ENCODE measurements at places on chromosomes 12 and 14.
A peak's percentile ranks its signal among the peaks of the same experiment; 100 is the strongest.

GRCh38 chr14:56170028-56170427, 51.8 kb downstream of the PELI2 start:
- no peak for DNase-seq

- DNase-seq = no peak
Measured at GRCh38 chr14:56555921-56556570, 23.6 kb upstream of the TMEM260 start.

- DNase-seq = no peak
Measured at GRCh38 chr12:77796775-77797174, 33.9 kb upstream of the NAV3 start.

- DNase-seq = peak; percentile 29
Measured at GRCh38 chr14:93033983-93034670, 81.6 kb downstream of the ITPK1 start.

DNA sequence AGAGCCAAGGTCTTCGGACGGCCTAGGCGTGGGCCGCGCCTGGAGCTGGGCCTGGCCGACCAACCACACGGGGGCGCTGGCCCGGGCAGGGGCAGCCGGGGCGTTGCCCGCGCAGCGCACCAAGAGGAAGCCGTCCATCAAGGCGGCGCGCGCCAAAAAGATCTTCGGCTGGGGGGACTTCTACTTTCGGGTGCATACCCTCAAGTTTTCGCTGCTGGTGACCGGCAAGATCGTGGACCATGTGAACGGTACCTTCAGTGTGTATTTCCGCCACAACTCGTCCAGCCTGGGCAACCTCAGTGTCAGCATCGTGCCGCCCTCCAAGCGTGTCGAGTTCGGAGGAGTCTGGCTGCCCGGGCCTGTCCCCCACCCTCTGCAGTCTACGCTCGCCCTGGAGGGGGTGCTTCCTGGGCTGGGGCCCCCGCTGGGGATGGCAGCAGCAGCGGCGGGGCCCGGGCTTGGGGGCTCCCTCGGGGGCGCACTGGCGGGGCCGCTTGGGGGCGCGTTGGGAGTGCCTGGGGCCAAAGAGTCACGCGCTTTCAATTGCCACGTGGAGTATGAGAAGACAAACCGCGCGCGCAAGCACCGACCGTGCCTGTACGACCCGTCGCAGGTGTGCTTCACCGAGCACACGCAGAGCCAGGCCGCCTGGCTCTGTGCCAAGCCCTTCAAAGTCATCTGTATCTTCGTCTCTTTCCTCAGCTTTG, 4.4 kb upstream of the SHMT2 start:
- DNase-seq = no peak

- no peak for DNase-seq
Measured at GRCh38 chr12:42615006-42615405, 25.5 kb upstream of the PRICKLE1 start.

- no peak for DNase-seq
Measured at GRCh38 chr14:74843653-74844052, 32.3 kb downstream of the PROX2 start.

- no peak for DNase-seq
Measured at GRCh38 chr12:24044941-24045703, 95.7 kb upstream of the SOX5 start.

DNA sequence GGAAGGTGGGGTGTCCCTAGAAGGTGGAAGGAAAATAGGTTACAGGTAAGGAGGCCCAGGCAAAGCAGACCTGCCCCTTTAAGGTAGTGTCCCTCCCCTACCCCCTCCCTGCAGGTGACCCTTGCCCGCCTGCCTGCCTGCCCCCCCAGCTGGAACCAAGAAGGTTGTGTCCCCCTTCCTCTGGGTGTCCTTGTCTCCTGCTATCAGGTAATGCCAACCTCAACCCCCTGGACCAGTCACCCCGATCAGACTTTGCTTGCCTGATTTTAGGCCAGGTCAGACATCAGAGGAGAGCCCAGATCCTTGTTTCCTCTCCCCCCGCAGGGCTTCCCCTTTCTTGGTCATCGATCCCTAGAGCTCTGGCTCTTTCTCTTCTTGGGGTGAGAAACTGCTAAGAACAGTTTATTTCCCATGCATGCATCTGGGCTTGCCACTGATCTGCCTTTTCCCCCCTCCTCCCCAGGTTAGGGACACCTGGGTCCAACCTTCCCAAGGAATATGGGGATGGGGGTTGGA, at the start of gene SLC39A5:
Gene SLC39A5, plus strand, starts transcription at position 136 of the 516 bp plus-strand sequence. CDS start 1,224 bp downstream, outside the sequence.
- DNase-seq = no peak

- no peak for DNase-seq
Measured at GRCh38 chr12:54140588-54141388, 48.0 kb downstream of the SMUG1 start.

DNA sequence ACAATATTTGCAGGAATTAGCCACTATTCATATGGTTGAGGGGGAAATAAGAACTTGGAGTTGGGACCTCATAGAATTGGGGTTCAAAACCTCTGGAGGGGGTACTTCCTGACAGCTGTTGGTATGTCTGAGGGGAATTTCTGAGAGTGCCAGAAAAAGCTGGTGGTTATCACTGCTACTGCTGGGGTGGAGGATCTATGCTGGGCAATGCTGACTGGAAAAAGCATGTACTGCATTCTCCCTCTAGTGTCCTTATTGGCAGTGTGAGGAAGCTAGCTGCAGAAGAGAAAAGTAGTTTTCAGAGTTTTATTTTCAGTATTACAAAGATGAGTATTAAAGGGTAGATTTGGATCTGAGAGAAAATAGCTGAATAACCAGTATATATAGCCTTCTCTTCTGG, 88.8 kb downstream of the FUT8 start:
- DNase-seq = no peak

DNA sequence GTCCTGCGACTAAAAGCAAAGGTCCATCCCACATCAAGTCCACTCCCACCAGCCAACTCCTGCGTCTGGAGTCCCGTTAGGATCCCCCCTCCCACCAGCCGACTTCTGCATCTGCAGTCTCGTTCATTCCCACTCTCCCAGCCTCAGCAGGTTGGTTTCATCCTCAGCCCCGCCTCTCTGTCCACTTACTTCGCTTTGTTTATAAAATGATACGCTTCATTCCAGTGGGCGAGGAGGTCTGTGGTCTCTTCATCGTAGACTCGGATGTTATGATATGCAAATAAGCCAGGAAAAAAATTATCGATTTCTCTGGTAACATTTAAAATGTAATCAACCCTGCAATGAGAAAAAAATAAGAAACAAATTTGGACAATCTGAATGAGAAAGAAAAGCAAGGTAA, 56.8 kb downstream of the SSH1 start:
- DNase-seq = no peak

DNA sequence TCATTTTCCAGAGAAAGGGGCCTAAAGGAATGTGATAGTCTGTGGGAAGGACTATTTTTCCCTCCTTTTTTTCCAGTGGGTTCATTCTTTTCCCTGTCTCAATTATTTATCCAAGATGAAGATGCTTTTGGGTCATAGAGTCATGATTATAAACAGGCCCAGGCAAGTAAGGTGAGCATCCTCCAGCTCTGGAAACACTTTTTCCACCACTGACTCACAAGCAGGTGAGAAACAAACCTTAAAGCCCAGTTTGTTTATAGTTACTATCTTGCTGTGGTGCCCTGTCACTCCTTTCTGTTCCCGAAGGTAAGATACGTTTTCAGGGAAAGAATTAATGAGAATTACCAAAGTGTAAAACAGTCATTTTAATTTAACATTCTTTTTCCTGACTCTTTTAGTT, 107.7 kb upstream of the IFNG-AS1 start:
- no peak for DNase-seq

DNA sequence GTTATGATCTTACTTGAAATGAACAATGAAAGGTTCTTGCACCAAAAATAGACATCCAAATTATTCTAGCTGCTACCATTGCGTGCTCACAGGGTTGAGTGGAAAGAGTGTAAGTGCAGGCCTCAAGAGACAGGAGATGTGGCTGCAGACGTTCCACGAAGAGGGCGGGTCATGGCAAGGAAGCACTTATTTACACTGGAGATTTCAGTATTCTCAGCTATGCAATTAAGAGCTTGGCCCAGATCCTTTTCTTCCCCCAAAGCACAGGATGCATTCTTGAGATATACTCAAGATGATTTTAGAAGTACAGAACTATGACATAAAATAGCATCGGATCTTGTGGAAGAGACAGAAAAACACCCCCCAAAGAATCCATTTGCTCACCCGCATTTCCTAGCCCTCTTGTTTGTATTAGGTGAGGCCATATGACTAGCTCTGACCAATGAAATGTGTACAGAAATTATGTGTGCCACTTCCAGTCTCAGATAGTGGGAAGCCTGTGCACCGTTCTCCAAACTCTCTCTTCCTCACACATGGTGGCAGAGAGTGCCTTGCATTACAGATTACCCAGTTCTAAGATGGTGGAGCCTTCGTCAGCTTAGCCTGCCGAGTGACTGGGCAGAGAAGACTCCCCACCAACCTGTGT, 261.4 kb downstream of the TTC8 start:
- DNase-seq = no peak

DNA sequence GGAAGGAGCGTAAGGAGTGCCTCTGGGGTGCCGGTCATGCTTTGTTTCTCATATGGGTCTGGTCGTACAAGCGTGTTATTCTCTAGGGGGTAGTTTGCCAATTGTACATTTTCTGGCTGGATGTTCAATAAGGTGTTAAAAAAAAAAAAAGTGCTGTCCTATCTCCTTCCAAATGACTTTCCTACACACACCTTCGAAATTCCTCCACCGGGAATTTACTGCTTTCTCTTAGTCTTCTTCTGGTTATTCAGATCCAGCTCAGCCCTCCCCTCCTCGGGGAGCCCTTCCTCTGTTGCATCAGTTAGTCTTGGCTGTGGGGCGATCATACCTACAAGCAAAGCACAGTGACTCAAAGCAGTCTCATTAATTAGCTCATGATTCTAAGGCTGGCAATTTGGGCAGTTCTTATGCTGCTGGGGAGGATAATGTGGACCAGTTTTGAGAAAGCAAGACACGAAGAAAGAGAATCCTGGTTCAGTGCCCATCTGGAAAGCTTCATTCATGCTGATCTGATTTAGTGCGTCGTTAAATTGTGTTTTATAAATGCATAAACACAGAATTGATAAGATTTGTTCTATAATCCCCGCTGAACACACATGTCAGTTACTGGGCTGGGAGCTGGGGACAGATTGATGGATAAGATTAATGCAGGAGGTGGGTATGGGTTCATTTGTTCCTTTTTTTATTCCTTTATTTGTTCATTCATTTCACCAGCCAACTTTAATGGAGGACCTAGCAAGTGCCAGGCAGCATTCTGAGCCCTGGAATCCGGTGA, 9.2 kb upstream of the CLMN start:
- no peak for DNase-seq

DNA sequence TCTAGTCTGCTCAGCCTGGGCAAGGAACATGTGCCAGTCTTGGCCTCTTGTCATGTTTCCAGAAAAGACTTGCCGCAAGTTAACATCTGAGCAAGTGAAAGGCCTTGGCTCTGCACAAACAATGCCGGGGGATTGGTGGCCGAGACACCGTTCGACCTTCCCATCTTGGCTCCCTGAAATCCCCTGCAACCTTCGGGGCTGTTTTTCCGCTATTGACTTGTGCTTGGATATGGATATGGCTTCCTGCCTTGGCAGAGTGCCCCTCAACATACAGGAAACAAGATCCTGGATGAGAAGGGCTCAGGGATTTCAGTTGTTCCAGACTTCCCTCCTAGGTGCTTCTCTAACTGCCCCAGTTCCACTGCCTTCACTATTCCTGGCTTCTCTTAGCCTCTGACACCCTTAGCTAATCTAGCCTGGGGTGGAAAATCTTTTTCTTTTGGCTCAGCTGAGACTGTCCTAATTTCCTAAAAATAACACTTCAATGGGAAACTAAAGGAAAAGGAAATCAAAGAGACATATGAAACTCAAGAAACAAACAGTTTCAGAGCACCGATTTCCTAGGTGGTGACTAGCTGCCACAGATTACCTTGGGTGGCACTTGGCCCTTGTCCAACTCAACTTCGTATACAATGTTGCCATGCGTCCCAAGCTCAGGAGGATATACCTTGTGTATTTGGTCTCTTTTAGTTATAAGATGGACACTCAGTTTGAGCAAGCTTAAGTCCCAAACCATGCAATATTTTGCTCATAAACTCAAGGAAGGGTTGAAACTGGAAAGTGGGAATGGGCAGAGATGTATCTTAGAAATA, 33.9 kb downstream of the RDH12 start:
- DNase-seq = no peak

- no peak for DNase-seq
Measured at GRCh38 chr14:101903111-101903561, 61.2 kb upstream of the DYNC1H1 start.

DNA sequence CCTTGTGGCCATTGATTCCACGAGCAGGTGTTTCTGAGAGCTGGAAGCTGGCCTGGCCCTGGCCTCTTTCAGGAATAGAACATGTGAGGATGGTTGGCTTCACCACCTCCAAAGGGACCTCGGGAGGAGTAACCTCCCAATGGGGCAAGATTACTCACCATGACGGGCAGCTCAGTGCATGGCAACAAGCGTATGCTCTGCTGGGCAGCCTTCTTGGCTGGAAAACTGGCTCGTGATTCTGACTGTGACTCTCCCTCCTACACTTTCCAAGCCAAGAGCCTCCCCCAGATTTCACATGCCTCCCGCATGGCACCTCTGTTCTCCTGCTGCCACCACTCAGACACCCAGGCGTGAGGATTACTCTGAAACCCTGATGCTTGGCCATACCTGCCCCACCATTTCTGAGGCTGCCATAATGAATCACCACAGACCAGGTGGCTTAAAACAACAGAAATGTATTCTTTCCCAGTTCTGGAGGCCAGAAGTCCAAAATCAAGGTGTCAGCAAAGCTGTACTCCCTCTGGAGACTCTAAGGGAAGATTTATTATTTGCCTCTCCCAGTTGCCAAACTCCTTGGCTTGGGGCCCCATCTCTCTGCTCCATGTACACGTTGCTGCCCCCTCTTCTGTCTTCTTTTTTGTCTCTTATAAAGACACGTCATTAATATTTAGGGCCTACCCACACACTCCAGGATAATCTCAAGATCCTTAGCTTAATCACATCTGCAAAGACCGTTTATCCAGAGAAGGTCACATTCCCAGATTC, 215.9 kb downstream of the CHST11 start:
- DNase-seq = no peak

- DNase-seq = no peak
Measured at GRCh38 chr12:24111616-24112015, 162.1 kb upstream of the SOX5 start.

- no peak for DNase-seq
Measured at GRCh38 chr14:99270458-99271220, 1.4 kb downstream of the BCL11B start.

- no peak for DNase-seq
Measured at GRCh38 chr14:78119440-78119839, 50.7 kb upstream of the NRXN3 start.

DNA sequence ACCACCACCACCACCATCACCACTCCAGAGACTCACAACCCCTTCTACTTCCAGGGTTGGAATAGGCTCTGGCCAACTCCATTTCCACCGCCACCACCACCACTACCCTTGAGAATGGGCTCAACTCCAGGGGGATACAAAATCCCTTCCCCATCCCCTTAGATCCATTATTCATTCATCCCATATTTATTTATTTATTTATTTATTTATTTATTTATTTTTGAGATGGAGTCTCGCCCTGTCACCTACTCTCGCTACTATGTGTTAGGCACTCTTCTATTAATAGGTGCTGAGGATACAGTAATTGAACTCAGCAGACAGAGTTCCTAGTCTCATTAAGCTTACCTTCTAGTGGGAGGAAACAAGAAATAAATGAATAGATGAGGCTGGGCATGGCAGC, 4.8 kb upstream of the ADCY6 start:
- no peak for DNase-seq
